ENCODE measurements at places on chromosomes 5 and 9.

- DNase-seq, result no peak
These were observed 260.4 kb downstream of the MLLT3 start for GRCh38 chr9:20361656-20362570.

- DNase-seq, result peak; percentile 69
These were observed 21.3 kb upstream of the ZNF782 start for GRCh38 chr9:96875461-96876142.

DNA sequence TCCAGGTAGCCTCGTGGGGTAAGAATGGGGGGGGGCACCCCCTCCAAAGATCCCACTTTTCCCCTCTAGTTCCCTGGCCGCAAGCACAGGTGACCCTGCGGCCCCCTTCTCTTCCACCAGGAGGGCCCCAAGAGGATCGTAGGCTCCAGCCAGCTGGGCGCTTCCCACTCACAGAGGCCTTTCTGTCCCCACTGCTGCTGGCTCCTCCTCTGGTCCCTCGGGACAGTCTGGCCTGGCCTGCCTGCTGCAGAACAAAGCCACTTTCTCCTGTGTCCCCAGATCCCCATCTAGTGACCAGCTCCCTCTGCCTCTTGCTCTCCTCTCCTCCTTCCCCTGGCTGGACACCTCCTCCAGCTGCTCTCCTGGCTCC lies 534 bp upstream of the SAPCD2 start:
- DNase-seq, result peak; percentile 90

DNA sequence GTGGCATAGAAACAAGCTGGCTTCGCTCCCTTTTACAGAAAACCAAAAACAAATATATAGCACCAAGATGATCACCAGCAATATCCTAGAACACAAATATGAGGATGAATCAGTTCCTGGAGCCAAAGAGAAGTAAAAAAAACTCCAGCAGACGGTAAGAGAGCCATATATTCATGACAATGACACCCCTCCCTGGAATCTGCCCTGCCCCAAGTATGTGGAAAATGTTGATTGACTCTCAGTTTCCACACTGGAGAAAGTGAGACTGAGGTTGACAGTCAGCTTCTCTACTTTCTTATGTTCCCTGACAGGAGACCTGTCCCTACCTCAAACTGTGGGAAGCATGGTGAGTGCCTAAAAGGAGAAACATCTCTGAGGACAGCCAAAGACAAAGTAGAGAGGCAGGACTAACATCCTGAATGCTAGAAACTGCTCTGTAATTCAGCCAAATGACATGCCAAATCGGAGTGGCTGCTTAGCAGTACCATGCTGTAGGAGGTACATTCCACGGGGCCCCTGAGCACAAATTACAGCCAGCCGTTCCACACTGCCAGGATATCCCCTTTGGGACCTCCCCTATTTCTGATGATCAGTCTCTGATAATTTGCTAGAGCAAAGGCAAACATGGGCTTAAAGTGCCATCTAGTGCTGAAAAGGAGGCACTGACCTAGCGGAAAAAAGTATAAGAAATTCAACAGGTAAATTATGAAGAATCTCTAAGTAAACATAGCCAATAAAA lies 424.0 kb upstream of the RGMB start:
- DNase-seq, result no peak

DNA sequence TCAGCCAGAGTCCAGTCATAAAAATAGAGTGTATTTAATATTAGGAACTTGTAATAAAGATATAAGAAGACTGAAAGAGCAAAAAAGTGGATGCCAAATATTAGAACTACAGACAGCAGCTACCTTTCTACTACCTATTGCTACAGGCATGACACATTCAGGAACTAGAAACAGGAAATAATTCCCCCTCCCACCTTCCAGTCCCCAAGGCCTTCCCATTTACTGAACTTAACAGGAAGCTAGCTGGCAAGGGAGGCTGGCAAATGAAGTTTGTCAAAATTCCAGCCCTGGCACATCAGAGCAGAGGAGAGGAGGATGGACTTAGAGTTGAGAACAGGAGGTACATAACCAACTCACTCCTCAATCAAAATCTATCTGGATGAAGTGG lies 50.2 kb upstream of the RIC1 start:
- DNase-seq, result no peak

GRCh38 chr9:125176636-125177035 lies 13.0 kb downstream of the PPP6C start:
- DNase-seq, result no peak

GRCh38 chr5:178434016-178434761 lies 156.0 kb downstream of the COL23A1 start:
- no peak for DNase-seq

DNA sequence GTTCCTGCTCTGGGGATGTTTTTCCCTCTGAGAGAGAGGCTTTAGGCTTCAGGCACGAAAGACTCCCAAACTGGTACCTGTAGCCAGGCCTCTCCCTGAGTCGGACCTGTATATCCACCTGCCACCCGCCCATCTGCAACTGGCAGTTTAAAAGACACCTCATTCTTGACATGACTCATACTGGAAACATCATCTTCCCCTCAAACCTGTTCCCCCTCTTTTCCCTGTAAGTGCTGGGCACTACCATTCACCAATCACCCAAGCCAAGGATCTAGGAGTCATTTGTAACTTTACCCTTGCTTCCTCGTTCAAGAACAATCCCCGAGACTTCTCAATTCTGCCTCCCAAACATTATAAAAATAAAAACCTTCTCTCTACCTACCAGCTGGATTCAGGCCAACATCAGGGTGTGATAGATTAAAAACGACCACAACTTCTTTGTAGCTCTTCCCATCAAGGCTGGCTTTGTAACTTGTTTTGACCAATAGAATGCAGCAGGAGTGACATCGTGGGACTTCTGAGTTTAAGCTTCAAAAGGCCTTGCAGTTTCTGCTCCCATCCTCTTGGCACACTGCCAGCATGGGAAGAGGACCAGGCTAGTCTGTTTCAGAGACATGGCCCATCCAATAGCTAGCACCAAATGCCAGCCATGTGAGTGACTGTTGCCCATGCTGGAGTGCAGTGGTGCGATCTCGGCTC lies 1.8 kb upstream of the WDR31 start:
- DNase-seq, result no peak

DNA sequence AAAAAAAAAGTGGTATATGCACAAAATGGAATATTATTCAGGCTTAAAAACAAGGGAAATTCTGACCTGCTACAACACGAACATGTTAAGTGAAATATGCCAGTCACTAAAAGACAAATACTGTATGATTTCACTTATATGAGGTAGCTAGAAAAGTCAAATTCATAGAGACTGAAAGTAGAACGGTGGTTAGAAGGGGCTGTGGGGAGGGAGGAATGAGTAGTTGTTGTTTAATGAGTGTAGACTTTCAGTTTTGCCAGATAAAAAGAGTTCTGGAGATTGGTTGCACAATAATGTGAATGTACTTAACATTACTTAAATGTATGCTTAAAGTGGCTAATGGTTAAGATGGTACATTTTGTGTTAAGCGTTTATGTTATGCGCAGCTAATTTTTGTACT lies 79.5 kb upstream of the IL12B start:
- no peak for DNase-seq
